Activated naive CD4-positive, alpha-beta T cell treated with anti-CD3 and anti-CD28 coated beads, Interleukin-2, amount 50 U/mL, for 72 hours (primary cell): ENCODE measurements at places on chromosomes 6 and 20. TPM values are rescaled to one million over a fixed set of nuclear protein-coding genes. Genes with fewer than 3 reads are reported as not detected.

FOXP4 gene
- total RNA-seq, result 17.4 TPM

SYS1 gene
- total RNA-seq, result 33.3 TPM

- DNase-seq, result no peak
Measured at GRCh38 chr20:7723284-7723683, 217.0 kb downstream of the HAO1 start.

GRCh38 chr6:158516098-158516497 is 43.8 kb upstream of the TMEM181 start:
- DNase-seq, result no peak

DDX27 gene
- 42.1 TPM for total RNA-seq

KIF6 gene
- 0.29 TPM for total RNA-seq

CDS2 gene
- total RNA-seq, result 40.8 TPM

GRCh38 chr6:159727717-159728445 is 575 bp downstream of the WTAP start:
- no peak for DNase-seq

TP53INP2 gene
- 5.1 TPM for total RNA-seq

DNA sequence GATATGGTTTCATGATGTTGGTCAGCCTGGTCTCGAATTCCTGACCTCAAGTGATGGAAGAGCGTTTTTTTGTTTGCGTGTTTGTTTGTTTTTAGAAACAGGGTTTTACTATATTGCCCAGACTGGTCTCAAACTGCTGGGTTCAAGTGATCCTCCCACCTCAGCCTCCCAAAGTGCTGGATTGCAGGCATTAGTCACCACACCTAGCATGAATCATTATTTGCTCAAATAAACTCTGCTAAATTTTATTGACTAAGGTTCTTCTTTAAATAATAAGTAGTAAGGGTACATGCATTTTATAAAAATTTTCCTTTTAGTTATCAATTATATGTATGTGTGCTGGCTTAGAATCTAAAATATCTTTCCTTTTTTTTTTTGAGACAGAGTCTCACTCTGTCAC is 52.9 kb downstream of the ZBTB9 start:
- no peak for DNase-seq

DNA sequence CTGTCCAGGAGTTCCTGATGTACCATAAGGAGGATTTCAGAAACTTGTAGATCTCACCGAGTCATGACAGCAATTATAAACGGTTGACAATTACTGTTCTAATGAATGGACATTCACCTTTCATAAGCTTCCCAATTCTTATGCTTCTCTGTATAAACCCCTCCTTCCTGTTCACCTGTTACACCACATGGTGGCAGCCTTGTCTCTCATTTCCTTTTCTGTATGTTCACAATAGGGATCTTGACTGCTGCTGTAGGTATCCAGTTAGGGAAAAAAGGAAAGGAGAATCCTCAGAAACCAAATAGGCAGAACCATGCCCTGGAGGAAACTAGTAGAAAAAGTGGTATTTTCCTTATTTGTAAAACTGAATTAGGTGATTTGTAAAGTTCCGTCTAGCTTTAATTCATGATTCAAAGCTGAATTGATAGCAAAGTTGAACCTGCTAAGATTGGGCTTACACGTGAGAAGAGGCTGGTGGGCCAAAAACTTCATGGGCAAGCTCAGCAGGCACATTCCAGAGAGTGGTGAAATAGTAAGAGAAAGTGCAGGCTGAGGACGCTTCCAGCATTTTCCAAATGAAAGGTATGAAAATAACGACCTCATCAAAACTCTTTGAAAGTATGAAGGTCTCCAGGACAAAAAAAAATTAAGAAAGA is 29.0 kb upstream of the TBPL1 start:
- peak; percentile 51 for DNase-seq

- DNase-seq, result no peak
Measured at GRCh38 chr6:86707545-86708120, 229.7 kb upstream of the HTR1E start.

GRCh38 chr6:55833284-55833683 is 42.1 kb downstream of the BMP5 start:
- DNase-seq, result no peak

BMP7 gene
- not detected for total RNA-seq

LYRM4 gene
- 32.7 TPM for total RNA-seq
